ENCODE measurements at places on chromosomes 11 and 22.
A peak's percentile ranks its signal among the peaks of the same experiment; 100 is the strongest.

GRCh38 chr11:70054004-70054403, 24.1 kb upstream of the ANO1 start:
- no peak for DNase-seq

DNA sequence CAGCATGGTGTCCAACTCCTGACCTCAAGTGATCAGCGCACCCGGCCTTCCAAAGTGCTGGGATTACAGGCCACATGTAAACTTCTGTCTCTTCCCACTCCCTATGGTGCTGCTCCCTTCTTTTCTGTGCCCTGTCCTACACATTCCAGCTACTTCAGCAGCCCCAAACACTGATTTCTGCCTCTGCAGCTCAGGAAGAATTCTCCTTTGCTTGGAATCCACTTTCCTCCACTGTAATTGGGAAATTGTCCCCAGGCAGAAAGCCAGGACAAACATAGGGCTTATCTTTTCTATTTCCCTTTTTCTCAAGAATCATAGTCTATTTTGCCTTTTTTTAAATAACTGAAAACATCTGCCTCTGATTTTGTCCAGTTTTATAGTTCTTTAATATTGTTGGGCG, 21.3 kb upstream of the DRG1 start:
- DNase-seq: peak; percentile 36

- peak; percentile 100 for DNase-seq
Observed at GRCh38 chr22:30196141-30196879, 50.2 kb downstream of the LIF start.

- DNase-seq: no peak
Observed at GRCh38 chr22:46640293-46641055, 20.3 kb downstream of the GRAMD4 start.

GRCh38 chr11:123158033-123159003, 36.7 kb downstream of the CLMP start:
- no peak for DNase-seq

DNA sequence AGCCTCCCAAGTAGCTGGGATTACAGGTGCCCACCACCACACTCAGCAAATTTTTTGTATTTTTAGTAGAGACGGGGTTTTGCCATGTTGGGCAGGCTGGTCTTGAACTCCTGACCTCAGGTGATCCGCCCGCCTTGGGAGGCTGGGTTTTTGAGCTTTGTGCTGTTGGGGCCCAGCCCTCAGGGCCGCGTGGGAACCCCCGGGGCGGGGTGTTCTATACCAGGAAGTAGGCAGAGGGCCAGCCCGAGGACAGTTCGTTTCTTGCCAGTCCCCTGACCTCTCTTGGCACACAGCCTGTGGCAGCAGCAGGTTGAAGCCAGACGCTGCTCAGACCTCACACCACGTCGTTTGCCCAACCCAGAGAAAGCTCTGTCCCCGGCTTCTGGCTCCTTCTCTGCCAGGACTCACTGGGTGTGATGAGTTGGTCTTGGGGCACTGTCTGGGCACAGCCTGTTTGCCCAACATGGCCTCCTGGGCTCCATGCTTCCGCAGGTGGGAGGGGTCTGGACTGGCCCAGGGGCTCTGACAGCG, 24.9 kb upstream of the CHKA start:
- DNase-seq: no peak

GRCh38 chr11:13344818-13345217, 67.2 kb downstream of the BMAL1 start:
- no peak for DNase-seq

- DNase-seq: no peak
Observed at GRCh38 chr11:567629-568292, 7.0 kb downstream of the RASSF7 start.

DNA sequence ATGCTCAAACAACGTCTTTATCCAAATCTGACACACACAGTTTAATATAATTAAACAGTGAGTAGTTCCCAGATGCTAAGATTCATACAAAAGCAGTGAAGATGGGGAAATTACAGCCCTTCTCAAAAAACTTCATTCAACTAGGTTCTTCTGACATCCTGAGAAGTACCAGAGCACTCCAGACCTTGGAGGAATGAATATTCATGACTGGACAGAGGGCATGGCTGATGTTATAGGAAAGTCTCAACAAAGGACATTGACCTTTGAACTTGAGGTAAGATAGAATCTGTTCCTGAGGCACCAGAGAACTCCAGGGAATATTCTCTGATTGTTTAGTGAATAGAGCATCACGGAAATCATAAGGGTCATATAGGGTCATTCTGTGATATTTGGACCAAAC, 106.4 kb upstream of the SLC5A12 start:
- DNase-seq: no peak

- no peak for DNase-seq
Observed at GRCh38 chr11:108199446-108200321, 22.8 kb downstream of the NPAT start.
